ENCODE measurements at places on chromosomes 7 and 10.

GRCh38 chr7:128211626-128212025 lies 29.5 kb upstream of the LEP start:
- no peak for DNase-seq

- DNase-seq = no peak
These were observed 359.4 kb downstream of the GALNT17 start for GRCh38 chr7:71491336-71491735.

DNA sequence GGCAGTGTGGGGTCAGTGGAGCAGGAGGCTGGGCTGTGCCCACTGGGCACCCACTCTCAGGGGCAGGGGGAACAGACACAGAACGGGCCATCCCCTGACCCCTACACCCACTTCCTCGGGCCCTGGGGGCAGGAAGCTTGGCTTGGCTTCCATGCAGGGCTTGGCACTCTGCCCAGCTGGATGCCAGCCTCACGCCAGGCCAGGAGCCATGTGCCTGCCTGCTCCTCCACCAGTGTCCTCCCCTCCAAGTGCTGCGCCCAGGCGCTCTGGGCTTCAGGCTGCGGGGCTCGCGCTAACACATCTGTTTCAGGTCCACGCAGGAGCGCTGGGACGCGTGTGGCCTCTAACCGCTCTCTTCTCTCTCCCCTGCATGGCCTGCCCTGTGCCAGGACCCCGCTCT lies 12.7 kb downstream of the LDB3 start:
- no peak for DNase-seq

DNA sequence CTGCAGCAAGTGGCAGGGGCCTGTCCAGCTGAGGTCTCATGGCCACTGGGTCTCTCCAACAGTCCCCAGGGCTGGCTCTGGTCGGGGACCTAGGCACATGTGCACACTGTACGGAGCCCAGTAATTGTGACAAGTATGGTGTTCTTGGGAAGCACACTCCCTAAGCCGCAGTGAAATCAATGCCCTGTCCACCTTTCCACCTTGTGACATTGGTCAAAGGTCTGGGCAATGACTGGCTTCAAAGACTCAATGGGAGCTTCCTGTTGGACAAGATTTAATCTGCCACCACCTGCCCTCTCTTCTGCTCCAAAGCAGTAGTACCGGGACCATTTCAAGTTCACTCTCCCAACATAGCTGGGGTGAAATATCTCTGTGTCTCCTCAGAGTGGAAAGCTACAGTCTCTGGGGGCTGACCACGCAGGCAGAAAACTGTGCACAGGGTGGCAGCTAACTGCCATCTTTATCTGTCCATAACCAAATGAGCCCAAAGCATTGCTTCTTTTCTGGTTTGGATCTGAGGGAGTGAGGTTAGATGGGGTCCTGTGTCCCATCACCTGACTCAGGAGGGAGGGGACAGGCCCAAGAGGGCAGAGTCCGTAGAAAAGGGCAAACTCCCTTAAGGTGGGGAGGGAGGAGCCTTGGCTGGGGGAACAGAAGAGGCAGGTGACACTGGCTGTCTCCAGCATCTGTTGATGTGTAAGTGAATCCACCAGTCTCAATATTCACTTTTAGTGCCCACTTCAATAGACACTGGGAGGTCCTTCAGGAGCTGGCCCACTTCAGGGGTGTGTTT lies 307.7 kb downstream of the TNS3 start:
- DNase-seq = no peak

DNA sequence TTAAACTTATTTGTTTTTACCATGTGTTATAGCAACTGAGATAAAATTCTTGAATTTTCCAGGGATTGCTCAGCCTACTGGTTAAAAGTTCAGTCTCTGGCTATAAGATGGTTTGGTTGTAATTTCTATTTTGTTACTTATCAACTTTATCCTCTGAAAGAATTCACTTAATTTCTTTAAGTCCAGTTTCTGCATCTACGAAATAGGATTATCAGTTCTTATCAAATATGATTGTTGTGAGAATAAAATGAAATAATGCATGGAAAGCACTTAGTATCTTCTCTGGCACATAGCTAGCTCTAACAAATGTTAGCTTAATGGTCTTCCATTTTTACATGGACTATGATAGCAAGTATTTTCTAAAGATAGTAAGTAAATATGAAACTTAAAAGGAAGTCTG lies 53.3 kb downstream of the SEMA3D start:
- DNase-seq = no peak

DNA sequence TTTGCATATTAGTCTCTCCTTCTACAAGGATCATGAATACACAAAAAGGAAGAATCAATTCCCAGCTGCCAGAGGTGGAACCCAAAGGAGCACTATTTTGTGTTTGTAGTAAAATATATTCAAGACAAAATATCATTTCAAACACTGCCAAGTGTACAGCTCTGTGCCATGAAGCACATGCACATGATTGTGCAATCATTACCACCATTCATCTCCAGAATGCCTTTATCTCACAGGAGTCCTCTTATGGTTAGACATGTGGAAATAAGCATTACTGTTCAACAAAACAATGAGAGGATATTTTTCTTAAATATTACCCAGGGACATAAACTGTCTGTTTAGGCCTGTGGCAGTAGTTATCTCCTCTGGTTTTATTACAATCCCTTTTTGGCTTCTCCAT lies 151.4 kb upstream of the PPP1R3A start:
- DNase-seq = no peak

- no peak for DNase-seq
These were observed 35.8 kb downstream of the LAMB4 start for GRCh38 chr7:108094346-108094745.

GRCh38 chr7:479115-479947 lies 40.3 kb downstream of the PDGFA start:
- no peak for DNase-seq

Measured in NCI-H1436 treated with DMSO at 0.1 percent for 48 hours (cell line).